ENCODE measurements at places on chromosomes 7 and 10.

GRCh38 chr10:73838827-73839226 is 27.4 kb upstream of the NDST2 start:
- no peak for DNase-seq

- no peak for DNase-seq
Measured at GRCh38 chr7:121313220-121313792, 15.5 kb upstream of the WNT16 start.

DNA sequence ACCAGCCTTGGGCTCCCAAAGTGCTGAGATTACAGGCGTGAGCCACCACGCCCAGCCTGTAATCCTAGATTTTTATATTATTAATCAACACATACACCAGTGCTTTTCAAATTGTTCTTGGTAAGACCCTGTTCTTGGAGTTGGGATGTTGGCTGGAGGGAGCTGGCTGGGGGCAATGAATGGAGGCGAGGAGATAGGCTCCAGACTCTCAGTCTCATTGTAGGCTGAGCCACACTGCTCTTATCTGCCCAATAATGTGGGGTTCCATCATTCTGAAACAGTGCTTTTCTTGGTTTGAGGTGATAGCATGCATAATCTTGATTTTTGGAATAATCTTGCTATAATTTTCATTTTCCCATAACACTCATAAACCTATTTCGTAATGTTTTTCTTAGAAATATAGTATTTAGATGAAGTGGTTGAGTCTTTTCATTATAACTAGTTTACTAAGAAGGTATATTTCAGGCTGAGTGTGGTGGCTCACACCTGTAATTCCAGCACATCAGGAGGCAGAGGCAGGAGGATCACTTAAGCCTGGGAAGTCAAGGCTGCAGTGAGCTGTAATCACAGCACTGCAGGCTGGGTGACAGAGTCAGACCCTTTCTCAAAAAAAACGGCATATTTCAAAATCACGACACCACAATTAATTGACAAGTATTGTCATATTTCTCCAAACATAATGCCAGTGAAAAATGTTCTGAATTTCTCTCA is 65.1 kb upstream of the LYZL2 start:
- DNase-seq = no peak

GRCh38 chr10:108894402-108895301 is 1028.7 kb downstream of the XPNPEP1 start:
- no peak for DNase-seq

DNA sequence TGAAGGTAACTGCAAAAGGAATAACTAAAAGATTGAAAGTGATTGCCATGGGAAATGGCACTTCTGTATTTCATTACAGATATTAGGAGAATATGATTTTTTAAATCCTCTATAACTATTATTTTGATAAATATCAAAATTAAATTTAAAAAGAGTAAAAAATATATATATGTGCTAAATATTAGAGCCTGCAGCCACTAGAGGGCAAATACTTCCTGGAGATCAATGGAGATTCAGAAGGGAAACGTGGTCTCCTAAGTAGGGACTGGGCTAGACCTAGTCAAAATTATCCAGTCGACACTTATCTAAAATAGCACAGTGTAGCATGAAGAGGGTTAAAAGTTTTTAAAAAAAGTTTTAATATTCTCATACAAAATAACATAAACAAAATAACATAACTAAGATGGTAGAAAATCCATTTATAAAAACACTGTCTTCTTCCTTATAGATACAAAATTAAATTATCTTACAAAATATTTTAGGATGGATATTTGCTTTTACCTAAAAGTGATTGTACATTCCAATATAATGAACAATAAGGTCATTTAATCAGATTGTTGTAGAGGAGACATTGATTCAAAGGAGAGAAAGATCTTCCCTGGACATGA is 434.3 kb downstream of the MDFIC start:
- no peak for DNase-seq

GRCh38 chr7:80204454-80204853 is 69.8 kb downstream of the GNAI1 start:
- no peak for DNase-seq

GRCh38 chr7:159201722-159202330 is 57.2 kb upstream of the VIPR2 start:
- no peak for DNase-seq

Data from cerebellum (tissue), 4 donors.